Activated naive CD8-positive, alpha-beta T cell treated with anti-CD3 and anti-CD28 coated beads, Interleukin-2, amount 50 U/mL, for 16 hours (primary cell): ENCODE measurements at places on chromosomes 6 and 20.

GRCh38 chr6:151131324-151132007 is 108.3 kb upstream of the AKAP12 start:
- DNase-seq, result no peak

- no peak for DNase-seq
Observed at GRCh38 chr20:44832724-44833123, 22.4 kb upstream of the RIMS4 start.

- DNase-seq, result no peak
Observed at GRCh38 chr6:7703148-7703680, 22.7 kb upstream of the BMP6 start.

- DNase-seq, result no peak
Observed at GRCh38 chr6:129860908-129861665, at the start of gene TMEM244. Gene TMEM244 (minus strand): TSS chr6:129861315. CDS start chr6:129861188, 127 bp downstream.

GRCh38 chr6:77740380-77740779 is 87.5 kb downstream of the MEI4 start:
- no peak for DNase-seq

DNA sequence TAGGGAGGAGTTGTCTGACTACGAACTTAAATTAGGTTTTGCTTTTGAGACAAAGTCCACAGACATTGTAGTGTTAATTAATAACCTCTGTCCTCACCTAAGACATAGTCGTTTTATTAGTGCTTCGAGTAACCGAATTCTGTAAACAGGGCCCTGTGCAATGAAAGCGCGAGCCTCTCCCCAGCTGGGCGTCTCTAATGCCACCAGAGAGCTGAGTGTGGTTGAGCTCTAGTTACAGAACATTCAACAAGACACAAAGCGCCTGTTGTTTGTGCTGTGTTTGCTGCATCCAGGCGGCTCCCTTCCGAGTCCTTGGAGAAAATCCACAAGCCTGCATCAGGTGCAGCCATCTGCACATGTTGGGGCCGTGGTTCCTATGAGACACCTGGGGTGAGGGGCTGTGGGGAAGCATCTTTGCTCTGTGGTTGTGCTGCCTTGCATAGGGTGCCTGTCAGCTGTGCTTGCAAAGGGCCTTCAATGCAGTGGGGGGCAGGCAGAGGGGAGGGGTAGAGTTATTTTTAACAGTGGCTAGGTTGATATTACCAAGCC is 63.9 kb downstream of the CD164 start:
- DNase-seq, result no peak

DNA sequence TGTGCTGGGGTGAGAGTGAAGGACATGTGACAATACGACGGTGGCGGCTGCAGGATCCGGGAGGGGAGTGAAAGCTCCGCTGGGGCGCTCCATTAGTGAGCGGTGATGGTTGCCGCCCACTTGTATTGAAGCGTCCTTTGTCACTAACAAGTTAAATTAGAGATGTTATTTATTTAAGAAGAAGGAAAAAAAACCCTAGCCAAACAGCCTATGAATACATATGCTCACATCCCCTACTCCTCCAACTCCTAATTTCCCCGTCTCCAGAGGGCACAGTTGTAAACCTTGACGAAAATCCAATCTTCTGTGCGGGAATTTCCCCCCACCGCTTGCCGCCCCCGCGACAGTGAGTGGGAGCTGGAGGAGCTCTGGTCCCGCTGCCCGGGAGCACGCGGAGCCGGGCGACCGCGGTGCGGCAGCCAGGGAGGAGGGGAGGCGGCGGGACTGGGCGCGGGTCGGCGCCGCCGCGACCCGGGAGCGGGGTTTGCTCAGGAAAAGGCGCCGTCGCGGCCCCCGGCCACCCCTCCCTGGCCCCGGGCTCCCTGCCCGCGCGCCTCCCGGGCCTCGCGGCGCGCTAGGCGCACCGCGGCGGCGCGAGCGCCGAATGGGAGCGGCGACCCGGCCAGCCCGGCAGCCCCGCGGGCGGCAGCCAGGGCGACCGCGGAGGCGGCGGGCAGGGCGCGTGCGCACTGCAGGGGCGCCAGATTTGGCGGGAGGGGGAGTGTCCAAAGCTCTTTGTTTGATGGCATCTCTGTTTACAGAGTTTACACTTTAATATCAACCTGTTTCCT is at the start of gene MYB:
Gene MYB, plus strand, starts transcription at position 767 of the 791 bp plus-strand sequence. CDS start 206 bp downstream, outside the sequence.
- peak; percentile 54 for DNase-seq

- no peak for DNase-seq
Observed at GRCh38 chr20:4483486-4483885, 238.2 kb upstream of the PRND start.

DNA sequence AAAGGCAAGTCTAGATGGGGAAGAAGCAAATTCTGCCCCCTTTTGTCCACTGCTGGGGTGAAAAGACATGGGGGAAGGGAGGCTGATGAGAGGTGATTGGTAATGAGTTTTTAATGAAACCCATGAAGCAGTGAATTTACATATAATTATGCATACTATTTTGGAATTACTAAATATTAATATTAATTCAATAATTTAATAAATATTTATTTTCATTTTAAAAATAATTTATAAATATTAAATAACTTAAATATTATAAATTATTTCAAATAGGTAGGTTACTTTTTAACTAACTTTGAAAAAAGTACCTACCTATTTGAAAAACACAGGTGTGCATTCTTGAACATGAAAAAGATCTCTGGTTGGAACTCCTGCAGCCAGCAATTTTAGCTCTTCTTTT is 138.1 kb upstream of the GPR6 start:
- no peak for DNase-seq

DNA sequence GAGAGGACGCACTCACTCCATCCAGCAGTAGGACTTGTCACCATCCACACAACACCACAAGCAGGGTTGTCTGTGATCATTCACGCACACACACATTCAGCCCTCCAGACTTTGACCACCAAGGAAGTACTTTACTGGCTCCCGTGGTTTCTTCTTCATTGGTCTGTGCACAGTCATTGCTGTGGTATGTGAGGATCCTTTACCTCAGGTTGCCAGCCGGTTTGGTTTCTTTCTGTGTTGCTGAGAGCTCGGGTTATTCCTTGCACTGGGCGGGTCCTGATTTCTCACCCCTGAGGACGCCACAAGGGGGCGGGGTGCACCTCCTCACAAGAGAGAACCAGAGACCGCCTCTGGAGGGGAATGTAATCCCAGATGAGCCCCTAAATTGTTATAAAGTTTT is 11.2 kb downstream of the SLC35A1 start:
- DNase-seq, result no peak

DNA sequence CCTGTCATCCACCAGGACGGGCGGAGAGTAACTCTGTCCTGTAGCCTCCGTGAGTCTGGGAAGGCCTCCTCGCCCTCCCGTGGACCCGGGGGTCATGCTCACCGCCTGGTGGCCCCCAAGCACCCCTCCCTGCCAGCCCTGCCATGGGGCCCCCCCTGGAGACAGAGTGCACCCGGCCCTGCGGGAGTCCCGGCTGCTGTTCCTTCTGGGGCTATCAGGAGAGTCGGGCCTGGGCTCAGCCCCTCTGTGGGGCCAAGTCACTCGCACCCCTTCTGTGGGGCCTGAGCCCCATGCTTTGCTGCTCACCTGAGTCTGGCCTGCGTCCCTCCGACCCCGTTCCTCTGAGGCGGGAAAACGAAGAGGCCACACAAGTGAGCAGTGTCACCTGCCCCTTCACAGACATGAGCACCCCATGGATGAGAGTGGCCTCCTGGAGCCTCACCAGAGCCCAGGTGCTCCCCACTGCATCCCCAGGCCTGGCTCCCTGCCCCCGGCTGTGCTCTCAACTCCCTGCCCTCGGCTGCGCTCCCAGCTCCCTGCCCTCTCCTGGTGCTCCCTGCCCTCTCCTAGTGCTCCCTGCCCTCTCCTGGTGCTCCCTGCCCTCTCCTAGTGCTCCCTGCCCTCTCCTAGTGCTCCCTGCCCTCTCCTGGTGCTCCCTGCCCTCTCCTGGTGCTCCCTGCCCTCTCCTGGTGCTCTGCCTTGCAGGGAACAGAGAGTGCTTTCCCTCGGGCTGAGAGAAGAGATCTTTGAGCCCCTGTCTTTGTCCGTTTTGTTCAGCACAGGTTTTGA is 4.6 kb upstream of the CHRNA4 start:
- no peak for DNase-seq

DNA sequence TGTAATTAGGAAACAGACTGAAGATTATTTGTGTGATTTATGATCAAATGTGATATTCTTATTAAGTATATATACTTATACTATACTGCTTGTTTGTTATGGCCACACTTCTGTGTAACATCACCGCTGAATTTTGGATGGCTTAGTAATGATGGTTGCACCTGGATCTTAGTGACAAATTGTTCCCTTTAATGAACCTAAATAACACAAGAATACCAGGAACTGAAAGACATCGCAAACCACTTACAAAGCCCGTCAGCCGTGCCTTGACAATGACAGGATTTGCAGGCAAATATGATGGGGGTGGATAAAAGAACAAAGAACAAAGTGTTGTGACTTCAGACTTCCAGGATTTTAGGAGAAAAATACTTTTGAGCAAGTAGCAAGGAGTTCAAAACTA is 67.1 kb downstream of the LAMP5 start:
- DNase-seq, result no peak

- DNase-seq, result no peak
Observed at GRCh38 chr20:33309631-33310030, 26.6 kb downstream of the BPIFB1 start.

GRCh38 chr20:33859751-33860150 is 48.6 kb downstream of the CHMP4B start:
- no peak for DNase-seq

DNA sequence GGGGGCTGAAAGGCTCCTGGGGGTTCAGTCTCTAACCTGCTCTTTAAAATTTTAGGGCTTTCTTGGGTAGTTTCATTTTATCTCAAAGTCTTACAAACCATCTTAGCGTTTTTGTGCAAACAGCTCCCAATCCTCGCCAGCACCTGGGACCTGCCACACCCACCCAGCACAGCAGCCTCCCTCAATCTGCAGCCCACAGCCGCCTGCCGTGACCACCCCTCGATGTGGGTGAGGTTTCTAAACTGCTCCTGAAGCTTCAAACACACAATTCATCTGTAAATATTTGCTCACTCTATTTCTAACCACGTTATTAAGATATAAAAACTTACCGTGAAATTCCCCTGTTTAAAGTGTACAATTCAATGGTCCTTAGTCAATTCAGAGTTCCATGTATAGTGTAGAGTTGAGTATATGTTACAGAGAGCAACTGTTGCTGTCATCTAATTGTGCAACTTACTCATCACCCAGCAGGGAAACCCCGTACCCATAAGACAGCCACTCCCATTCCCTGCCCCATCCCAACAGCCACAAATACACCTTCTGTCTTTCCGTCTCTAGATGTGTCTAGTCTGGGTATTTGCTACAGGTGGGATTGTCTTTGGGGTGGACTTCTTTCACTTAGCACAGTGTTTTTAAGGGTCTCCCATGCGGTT is 381.0 kb downstream of the TAF4 start:
- DNase-seq, result no peak

- DNase-seq, result no peak
Observed at GRCh38 chr6:125550892-125551291, 198.5 kb upstream of the HEY2 start.

DNA sequence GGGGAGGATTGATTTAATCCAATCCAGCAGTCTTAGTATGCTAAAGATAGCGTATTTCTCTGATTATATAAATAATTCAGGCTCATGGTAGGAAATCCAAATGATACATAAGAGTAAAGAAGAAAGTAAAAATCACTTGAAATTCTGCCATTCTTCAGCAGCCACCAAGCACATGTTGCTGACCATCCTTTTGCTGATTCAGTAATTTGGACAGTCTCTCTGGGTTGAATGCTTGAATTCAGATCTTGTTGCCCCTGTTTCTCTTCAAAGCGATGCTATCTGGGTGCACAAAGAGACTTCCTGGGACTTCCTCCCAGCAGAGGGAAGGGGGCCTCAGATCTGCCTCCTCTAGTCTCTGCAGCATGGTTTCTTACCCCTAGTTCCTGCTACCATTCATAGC is 609.1 kb downstream of the UTRN start:
- no peak for DNase-seq

- peak; percentile 45 for DNase-seq
Observed at GRCh38 chr6:137866200-137866913, 702 bp upstream of the TNFAIP3 start.

- no peak for DNase-seq
Observed at GRCh38 chr6:3856576-3856975, 7.4 kb downstream of the FAM50B start.

- no peak for DNase-seq
Observed at GRCh38 chr6:29758761-29759160, 35.5 kb downstream of the HLA-F start.

GRCh38 chr6:113825781-113826180 is 31.4 kb upstream of the MARCKS start:
- no peak for DNase-seq

DNA sequence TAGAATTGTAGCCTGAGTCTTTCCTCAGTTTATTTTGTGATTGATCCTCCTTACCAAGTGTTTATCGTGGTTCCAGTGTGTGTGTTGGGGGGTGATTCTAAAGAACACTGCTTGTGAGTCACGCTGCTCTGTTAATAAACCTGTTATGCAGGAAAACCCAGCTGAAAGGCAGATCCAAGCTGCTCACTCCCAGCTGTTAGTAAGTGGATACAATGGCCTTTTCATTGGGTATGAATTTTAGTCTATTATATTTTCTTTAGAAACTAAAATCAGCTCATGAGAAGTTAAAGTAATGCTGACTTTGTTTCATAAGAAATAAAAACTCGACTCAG is 12.2 kb upstream of the DSTN start:
- DNase-seq, result no peak

- no peak for DNase-seq
Observed at GRCh38 chr20:5395932-5396727, 79.4 kb upstream of the PROKR2 start.

DNA sequence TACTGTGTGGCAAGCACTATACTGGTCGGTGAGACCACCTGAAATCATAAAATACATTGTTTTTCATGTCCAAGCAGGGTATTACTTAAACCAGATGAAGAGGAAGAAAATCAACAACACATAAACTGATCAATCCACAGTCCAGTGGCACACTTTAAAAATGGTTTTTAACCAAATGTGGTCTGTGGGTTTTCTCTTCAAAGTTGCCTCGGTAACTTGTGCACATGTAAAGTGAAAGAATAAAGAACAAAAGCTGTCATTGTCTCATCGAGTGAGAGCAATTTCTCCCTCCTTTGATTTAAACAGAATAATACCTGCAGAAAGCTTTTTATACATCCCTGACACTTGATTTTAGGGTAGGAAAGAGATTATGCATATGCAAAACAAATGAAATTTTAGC is 3.7 kb downstream of the FLRT3 start:
- no peak for DNase-seq

DNA sequence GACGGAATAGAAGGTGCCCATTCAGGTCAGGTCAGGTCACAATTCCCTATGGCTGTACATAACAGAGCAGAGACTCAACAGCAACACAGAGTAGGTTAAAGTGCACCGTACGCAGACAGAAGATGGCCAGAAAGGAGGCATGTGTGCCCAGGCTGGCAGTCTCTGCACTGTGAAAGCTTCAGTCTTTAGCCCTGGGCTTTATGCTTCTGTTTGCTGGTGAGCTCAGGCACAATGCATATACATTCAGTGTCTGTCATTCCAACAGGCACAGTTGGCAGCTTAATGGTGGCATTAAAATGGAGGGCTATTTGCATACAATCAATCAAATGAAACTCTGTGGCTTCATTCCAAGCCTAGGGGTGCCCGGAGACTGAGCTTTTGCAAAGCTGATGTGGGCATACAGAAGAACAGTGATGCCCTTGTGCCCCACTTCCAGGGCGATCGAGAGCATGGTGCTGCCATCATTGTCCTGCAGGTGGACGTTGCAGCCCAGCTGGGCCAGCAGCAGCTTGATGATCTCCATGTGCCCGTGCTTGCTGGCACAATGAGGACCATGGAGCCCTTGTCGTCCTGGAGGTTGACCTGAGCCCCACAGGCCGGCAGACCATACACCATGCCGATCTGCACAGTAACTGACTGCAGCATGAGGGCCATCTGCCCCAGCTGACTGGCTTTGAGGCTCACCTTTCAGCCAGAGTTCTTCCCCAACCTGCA is 22.4 kb downstream of the TRMT6 start:
- no peak for DNase-seq
